ENCODE measurements at places on chromosomes 3 and 15.

DNA sequence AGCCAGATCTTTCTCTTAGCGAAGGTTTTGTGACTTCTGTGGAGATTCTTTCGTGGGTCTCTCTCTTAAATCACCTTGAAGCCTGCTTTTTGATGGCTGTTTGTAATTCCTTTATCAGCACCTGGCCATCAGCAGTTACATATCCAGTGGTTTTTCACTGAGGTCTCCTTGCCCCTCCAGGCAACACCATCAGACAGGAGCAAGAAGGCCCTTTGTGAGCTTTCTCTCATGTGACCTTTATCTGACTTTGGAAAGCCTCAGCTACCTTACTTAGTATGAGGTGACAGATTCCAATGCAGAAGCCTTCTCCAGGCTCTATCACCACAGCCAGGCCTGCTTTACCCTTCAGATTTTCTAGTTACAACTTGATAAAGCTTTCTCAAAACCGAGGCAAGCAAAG is 30.0 kb upstream of the P3H2 start:
- DNase-seq: no peak

- no peak for DNase-seq
Measured at GRCh38 chr3:42994595-42994994, 15.5 kb downstream of the GASK1A start.

DNA sequence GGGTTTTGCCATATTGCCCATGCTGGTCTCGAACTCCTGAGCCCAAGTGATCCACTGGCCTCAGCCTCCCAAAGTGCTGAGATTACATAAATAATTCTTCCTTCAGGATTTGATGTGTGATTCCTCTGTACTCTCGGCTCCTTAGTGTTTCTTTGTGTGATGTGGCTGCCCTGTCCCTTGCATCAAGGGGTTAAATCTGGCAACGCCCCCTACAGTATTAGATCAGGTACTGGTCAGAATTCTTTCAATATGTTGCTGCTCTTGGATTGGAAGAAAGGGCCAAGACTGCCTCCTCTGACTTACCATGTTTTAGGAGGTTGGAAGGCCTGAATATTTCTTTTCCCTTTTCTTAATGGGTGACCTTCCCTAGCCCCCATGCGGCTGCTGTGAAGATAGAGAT is 390.6 kb upstream of the WNT5A start:
- no peak for DNase-seq

GRCh38 chr3:4426782-4427344 is 40.2 kb downstream of the SUMF1 start:
- peak; percentile 77 for DNase-seq

GRCh38 chr3:108887121-108887520 is 64.5 kb downstream of the TRAT1 start:
- no peak for DNase-seq

DNA sequence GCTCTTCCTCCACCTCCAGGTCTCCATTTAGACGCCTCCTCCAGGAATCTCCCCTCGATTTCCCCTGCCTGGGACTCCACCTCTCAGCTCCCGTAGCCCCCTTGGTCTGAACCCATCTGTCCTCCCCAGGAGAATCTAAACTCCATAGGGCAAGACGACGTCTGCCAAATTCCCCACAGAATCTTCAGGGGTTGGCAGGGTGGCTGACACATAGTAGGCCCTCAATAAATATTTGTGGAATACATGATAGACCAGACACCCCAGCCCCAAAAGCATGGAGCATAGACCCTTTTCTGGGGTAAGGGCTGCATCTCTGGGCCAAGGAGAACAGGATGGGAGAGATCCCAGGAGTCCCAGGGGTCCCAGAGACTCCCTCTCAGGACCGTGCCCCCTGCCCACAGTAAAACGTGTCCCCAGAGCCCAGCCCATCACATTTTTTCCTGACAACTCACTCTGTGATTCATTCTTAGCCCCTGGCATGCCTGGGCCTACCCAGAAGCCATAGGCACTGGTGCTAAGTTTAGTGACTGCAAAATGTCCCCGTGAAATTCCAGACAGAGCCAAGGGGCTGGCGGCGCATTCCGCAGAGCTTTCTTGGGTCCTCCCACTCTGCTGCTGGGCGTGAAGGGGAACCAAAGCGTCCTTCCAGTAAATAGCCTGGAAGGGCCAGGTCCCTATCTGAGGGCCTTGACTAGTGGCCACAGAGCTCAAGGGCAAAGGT is 78.0 kb upstream of the SLC6A6 start:
- DNase-seq: no peak

- DNase-seq: no peak
Measured at GRCh38 chr3:113625834-113626233, 70.6 kb downstream of the USF3 start.

GRCh38 chr3:173970281-173970680 is 572.7 kb downstream of the NLGN1 start:
- no peak for DNase-seq

- no peak for DNase-seq
Measured at GRCh38 chr3:71652781-71653413, 69.4 kb upstream of the FOXP1 start.

GRCh38 chr15:83327041-83327440 is 42.6 kb upstream of the BNC1 start:
- DNase-seq: no peak

DNA sequence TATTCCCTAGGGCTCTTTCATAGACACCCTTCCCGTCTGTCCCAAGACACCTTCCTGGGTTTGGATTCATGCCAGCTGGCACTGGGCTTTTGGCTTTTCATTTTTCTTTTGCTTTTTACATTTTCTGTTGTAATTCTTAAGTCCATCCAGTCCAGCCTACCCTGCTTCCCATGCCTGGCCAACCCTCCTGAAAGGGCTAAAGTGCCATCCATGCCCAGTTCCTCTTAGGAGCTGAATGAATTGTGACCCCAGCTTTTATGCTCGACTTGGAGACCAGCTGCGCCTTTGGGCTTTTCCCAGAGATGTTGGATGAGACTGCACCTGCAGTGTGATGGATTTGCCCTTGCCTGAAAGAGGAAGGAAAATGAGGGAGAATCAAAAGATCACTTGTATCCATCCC is 25.8 kb downstream of the LRRN1 start:
- no peak for DNase-seq

DNA sequence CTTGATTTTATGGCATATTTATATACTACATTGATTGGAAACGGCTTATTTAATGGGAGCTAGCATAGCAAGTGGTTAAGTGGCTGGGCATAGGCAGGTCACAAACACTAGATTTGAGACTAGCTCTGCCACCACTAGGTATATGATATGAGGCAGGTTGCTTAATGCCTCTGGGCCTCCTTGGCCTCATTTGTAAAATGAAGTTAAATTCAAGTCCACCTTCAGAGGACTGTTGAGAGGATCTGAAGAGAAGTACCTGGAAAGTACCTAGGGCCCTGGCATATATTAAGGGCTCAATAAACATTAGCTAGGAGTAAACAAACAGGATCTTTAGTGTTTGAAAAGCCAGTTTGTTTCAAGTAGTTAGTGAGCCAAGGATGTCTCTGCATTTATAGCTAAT is 166.4 kb upstream of the FEZF2 start:
- no peak for DNase-seq

- DNase-seq: no peak
Measured at GRCh38 chr15:69552057-69552815, 99.6 kb downstream of the RPLP1 start.

- no peak for DNase-seq
Measured at GRCh38 chr3:86554383-86554782, 436.6 kb downstream of the VGLL3 start.

DNA sequence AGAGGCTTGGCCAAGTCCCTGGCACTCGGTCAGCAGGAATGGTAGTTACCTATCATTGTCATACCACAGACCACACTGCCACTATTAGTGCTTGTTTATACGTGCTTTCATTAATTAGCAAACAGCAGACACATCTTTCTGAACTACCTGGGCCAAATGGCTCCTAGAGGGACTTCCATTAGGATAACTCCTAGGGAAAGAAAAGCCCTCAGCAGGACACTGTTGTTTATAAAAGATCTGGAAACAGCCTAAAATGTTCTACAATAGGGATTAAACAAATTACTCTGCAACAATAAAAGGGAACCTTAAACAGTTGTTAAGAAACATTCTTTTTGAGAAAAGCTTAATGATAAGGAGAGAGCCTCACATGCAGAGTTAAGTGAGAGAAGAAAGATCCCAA is 38.5 kb downstream of the ARHGEF3 start:
- no peak for DNase-seq

GRCh38 chr3:195443391-195443989 is 670 bp upstream of the ACAP2 start:
- no peak for DNase-seq

GRCh38 chr15:39167164-39168058 is 413.5 kb upstream of the THBS1 start:
- no peak for DNase-seq

- no peak for DNase-seq
Measured at GRCh38 chr3:47452453-47453215, 23.1 kb downstream of the SCAP start.

GRCh38 chr3:171242951-171243350 is 216.4 kb upstream of the SLC2A2 start:
- DNase-seq: no peak

- no peak for DNase-seq
Measured at GRCh38 chr15:84772031-84772430, 23.6 kb downstream of the ZNF592 start.

DNA sequence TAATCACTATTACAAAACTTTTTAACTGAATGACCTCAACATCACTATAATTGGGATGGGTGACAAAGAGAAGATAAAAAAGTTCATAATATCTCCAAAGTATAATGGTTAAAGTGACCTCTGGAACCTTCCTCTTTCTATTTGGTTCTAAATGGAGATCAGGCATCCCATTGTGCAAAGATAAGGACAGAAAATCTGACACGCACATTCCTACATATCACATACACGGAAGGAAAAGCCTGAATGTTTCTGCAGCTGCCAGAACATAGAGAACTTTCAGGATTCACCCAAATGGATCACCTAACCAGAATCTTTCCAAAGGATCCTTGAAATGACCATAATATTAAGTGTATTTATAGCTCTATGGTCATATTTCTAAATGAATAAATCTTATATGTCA is 128.2 kb downstream of the TFDP2 start:
- DNase-seq: no peak

DNA sequence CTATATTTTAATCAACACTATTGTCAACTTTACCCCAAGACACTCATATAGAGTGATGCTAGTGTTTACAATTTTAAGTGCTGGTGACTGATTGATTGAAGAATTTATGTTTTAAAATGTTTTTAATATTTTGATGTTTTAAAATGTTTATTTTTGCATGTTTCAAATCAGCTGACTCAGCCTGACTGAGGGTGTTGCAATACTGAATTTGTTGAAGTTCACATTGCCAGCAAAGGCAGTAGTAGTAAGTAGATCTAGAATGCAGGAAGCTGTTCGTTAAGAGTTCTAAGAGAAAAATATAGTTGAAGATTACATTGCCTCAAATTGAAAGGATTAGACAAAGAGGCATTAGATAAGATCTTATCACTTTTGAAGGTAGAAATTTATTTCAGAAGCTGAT is 977.6 kb downstream of the IGSF11 start:
- DNase-seq: no peak

- DNase-seq: no peak
Measured at GRCh38 chr3:126436826-126437717, 38.6 kb downstream of the ZXDC start.

DNA sequence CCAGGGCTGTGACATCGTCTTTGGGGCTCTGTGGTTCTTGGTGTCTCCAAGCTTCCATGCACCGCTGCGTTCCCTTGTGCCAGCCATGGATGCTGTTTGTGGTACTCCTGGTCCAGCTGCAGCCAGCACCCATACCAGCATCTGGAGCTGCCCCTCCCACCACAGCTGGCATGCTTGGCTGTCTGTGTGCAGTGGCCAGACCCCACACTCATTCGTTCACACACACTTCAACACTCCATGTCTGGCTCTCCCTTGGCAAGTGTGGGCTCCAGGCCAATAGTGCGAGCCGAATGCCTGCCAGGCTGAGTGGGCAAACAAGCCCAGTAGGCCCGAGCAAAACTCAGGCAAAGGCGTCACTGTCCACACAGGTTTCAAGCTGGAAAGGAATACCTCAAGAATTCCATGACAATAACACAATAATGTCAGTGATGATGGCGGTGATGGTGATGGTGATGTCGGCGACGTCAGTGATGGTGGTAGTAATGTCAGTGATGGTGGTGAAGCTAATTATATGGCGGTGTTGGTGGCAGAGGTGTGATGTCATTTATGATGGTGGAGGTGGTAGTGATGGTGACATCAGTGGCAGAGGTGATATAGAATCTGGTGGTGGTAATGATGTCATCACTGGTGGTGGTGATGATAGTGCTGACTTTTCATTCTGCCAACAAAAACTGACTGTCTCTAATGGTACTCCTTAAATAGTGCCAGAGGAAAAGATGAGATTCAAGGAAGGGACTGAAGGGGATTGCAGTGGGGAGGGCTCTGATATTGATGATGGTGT is 19.3 kb downstream of the TBC1D21 start:
- no peak for DNase-seq

DNA sequence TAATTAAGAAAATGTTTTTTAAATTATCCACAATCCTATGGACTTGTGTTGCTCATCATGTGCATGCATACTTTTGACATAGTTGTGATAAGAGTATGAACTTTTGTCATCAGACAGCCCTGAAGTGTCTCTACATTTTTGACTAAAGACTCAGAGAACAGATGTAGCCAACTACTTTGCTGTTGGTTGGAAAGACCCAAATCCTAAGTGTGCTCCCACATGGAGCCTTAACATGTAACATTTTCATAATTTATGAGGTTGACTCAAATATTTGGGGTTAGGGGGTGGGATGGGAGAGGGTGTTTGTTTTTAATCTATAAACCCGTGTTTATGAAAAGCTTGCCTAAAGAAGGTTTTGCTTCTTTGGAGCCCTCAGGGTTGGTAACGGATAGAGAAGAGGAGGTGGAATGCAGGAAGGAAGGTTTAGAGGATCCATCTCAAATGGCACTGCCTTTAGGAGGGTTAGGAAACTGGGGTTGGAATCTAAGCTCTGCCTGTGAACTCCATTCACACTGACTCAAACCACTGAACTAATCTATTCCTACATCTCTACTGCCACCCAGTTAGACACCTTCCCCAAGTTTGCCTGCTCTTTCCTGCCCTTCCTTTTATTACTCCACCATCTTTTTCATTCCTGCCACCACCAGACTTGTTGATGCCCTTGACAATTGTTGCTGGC is 3.7 kb downstream of the BOC start:
- DNase-seq: peak; percentile 66

GRCh38 chr3:114060906-114061655 is 4.5 kb downstream of the QTRT2 start:
- no peak for DNase-seq

- no peak for DNase-seq
Measured at GRCh38 chr3:42752441-42752840, 20.6 kb downstream of the CCDC13 start.

DNA sequence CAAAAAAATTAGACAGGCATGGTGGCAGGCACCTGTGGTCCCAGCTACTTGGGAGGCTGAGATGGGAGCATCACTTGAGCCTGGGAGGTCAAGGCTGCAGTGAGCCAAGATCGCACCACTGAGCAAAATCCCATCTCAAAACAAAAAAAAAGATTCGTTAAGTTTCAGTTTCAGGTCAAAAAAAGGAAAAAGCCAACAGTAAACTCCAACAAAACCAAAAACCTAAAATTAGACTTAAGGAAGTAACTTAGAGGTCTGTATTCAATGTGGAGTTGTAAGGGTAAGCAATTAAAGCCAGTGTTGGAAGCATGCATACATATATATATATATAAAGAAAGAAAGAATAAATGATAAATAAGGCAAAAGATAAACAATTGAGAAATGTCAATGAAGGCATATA is 11.8 kb downstream of the KPNA1 start:
- no peak for DNase-seq

- no peak for DNase-seq
Measured at GRCh38 chr15:79901958-79902357, 5.1 kb upstream of the MTHFS start.

- DNase-seq: peak; percentile 48
Measured at GRCh38 chr3:125123451-125124305, 67.9 kb upstream of the HEG1 start.

GRCh38 chr15:70829371-70830166 is 24.4 kb downstream of the LARP6 start:
- no peak for DNase-seq
